ENCODE measurements at places on chromosomes 1 and 21. TPM values are rescaled to one million over a fixed set of nuclear protein-coding genes. Genes with fewer than 3 reads are reported as not detected.

The ATP6V1G3 gene
- polyA plus RNA-seq, result not detected

The TEKT2 gene
- polyA plus RNA-seq, result not detected

The TTLL7 gene
- polyA plus RNA-seq, result not detected

The PTPN14 gene
- 0.08 TPM for polyA plus RNA-seq

The OR2T27 gene
- not detected for polyA plus RNA-seq

The TAS1R3 gene
- polyA plus RNA-seq, result 5.5 TPM

The CD48 gene
- polyA plus RNA-seq, result 129 TPM

The PTGFR gene
- not detected for polyA plus RNA-seq

The JAM2 gene
- polyA plus RNA-seq, result 0.15 TPM

The LAMTOR5 gene
- polyA plus RNA-seq, result 366 TPM

The SHE gene
- polyA plus RNA-seq, result not detected

The MINDY1 gene
- 2.3 TPM for polyA plus RNA-seq

The CRYZL1 gene
- 30.2 TPM for polyA plus RNA-seq

The FAM110D gene
- not detected for polyA plus RNA-seq

The FPGT gene
- 3.9 TPM for polyA plus RNA-seq

The COL9A2 gene
- polyA plus RNA-seq, result 3.0 TPM

The PODN gene
- polyA plus RNA-seq, result not detected

The CAMSAP2 gene
- polyA plus RNA-seq, result 0.06 TPM

The ALG6 gene
- polyA plus RNA-seq, result 12.9 TPM

The FGR gene
- 72.0 TPM for polyA plus RNA-seq

The VAV3 gene
- 7.9 TPM for polyA plus RNA-seq

The SCCPDH gene
- 9.5 TPM for polyA plus RNA-seq

The SHC1 gene
- polyA plus RNA-seq, result 35.7 TPM

The SPRR2E gene
- polyA plus RNA-seq, result not detected

The NTNG1 gene
- polyA plus RNA-seq, result 6.5 TPM

The NPHS2 gene
- not detected for polyA plus RNA-seq

The ELAPOR1 gene
- 1.0 TPM for polyA plus RNA-seq

The SLC25A34 gene
- polyA plus RNA-seq, result not detected

The RUNX1 gene
- polyA plus RNA-seq, result 9.2 TPM

The EDARADD gene
- not detected for polyA plus RNA-seq

The GBP1 gene
- polyA plus RNA-seq, result 9.3 TPM

The BATF3 gene
- 0.80 TPM for polyA plus RNA-seq

The DNALI1 gene
- not detected for polyA plus RNA-seq

The RAB42 gene
- not detected for polyA plus RNA-seq

The UBASH3A gene
- polyA plus RNA-seq, result 1.6 TPM

The RAB7B gene
- polyA plus RNA-seq, result not detected

The AKR7A3 gene
- 0.20 TPM for polyA plus RNA-seq

The MLLT11 gene
- polyA plus RNA-seq, result 1.5 TPM

The BEST4 gene
- 0.94 TPM for polyA plus RNA-seq

The PPT1 gene
- polyA plus RNA-seq, result 107 TPM

The WNT3A gene
- not detected for polyA plus RNA-seq

The SMG7 gene
- 34.4 TPM for polyA plus RNA-seq

The MATN1 gene
- not detected for polyA plus RNA-seq

The CNR2 gene
- 52.1 TPM for polyA plus RNA-seq

The KRTAP10-11 gene
- polyA plus RNA-seq, result not detected

The GREM2 gene
- polyA plus RNA-seq, result not detected

The EXO1 gene
- 0.29 TPM for polyA plus RNA-seq

The CHI3L1 gene
- polyA plus RNA-seq, result not detected

The FCGR3A gene
- polyA plus RNA-seq, result 4.4 TPM

The LAPTM5 gene
- polyA plus RNA-seq, result 1,002 TPM

The CD1B gene
- polyA plus RNA-seq, result not detected

The C8B gene
- not detected for polyA plus RNA-seq

The LEMD1 gene
- not detected for polyA plus RNA-seq
